ENCODE measurements at places on chromosomes 16 and 17.

- DNase-seq, result no peak
These were observed 110.4 kb downstream of the PITPNC1 start for GRCh38 chr17:67487506-67487905.

DNA sequence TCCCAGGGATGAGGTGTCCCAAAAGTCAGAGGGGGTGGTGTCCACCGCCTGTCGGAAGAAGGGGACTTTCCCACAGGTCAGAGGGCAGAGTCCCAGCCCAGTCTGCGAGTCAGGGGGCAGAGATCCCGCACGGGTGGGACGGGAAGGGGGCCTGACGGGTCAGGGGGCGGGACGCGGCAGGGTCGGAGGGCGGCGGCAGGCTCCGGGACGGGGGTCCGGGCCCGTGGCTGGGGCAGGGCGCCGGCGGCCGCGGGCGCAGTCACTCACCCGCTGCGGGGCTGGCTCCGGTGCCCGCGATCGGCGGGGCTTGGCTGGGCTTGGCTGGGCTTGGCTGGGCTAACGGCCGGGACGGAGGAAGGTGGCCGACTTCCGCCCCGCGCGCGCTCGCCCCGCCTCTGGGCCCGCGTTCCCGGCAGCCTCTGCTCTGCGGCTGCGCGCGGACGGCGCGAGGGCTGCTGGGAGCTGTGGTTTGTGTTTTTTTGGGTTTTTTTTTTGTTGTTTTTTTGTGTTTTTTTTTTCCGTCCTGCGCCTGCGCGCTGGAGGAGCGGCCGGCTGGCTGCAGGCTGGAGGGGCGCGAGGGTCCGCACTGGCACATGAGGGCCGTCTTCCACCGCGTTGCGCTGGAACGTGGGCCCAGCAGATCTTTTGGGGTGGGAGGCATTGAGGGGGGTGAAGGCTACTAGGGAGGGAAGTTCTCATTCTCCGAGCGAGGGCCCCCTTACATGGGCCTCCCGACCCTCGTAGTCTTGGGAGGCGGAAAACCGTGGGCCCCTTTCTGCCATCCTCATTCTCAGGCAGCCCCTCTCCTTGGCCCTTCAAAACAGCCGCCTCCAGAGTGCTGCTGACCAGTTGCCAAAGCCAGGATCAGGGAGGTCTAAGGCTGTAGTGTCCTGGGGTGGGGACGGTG lies at the start of gene CANT1:
Gene CANT1, minus strand, starts transcription at position 368 of the 907 bp plus-strand sequence. CDS start 12,142 bp downstream, outside the sequence.
- peak; percentile 70 for DNase-seq

DNA sequence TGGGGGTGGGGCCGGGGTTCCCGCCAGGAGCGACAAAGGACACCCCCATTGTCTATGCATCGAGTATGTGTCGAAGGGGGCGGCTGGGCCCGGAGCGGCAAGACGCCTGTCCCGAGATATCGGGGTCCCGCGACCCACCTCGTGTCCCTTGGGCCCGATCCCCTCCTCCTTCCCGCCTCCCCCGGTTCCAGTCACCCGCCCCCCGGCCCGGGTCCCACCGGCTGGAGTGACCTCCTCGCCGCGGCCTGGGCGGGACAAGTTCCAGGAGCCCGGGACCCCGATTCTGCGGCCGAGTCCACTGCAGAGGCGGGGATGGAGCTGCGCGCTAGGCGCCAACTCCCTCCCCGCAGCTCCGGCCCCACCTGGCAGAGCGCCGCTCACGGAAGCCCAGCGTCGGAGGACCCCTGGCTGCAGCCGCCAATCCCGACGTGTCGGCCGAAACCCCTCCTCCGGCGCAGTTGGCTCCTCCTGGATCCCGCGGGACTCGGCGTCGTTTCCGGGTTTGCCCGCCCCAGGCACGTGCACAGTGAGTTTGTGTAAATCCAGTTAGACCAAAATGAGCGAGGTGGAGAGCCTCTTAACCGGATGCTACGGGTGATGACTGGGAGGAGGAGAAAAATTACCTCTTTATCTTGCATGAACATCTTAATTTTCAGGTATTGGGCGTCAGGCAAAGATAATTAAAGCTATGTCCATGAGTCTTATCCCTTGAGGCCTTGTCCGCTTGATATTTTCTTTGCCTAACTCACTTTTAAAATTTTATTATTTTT lies at the start of gene NMRAL1:
Gene NMRAL1, minus strand, starts transcription at position 434 of the 770 bp plus-strand sequence. CDS start 493 bp downstream, outside the sequence.
- peak; percentile 50 for DNase-seq

DNA sequence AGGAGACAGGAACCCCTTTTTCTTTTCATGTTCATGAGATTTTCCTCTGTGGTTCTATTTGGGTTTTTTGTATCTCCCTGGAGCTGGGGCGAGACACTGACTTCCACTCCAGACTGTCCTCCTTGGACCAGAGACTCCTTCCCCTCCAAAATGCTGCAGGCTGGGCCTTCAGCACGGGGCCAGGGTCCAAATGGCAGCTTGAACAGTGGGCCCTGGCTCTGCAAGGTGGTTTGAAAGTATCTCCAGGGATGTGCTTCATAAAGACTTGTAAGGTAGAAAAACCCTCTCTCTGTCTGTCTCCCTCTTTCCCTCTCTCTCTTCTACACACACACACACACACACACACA lies 236.1 kb downstream of the ZNF423 start:
- DNase-seq, result no peak

DNA sequence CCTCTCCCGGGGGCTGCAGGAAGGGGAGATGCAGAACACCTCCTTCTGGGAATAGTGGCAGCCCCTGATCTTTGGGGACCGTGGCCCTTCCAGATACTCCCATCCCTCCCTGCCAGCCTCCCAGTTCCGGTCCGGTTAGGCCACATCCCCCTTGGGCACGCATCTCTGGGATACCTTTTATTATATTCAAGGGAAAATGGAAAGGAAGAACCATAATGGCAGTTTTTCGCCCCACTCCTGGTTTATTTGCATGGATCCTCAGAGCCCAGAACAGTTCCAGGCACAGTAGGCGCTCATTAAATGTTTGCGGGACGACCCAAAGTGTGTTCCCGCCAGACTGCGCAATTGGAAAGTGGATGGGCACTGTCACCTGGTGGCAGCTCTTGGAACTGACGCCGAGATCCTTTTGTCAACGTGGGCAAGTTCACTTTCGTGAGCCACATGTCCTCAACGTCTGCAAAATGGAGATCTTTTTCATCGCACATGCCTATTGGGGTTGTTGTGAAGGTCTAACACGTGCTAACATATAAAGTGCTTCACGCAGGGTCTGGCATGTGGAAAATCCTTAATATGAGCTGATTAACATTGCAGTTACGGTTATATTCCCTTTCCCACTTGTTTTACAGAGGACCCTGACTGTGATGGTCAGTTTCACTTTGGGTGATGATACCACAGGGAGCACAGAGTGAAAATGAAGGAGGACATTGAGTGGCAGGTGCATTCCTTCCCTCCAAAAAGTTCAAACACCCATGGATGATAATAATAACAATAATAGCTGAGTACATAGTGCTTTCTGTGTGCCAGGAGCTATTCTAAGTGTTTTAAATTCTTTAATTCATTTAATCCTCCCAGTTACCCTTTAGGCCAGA lies 1.7 kb upstream of the GPRC5B start:
- peak; percentile 73 for DNase-seq

- no peak for DNase-seq
These were observed 13.9 kb upstream of the OR1F1 start for GRCh38 chr16:3173892-3174617.

- DNase-seq, result no peak
These were observed 14.6 kb downstream of the GNGT2 start for GRCh38 chr17:49195751-49196150.

- no peak for DNase-seq
These were observed 702.6 kb upstream of the CDH8 start for GRCh38 chr16:62738666-62739460.

DNA sequence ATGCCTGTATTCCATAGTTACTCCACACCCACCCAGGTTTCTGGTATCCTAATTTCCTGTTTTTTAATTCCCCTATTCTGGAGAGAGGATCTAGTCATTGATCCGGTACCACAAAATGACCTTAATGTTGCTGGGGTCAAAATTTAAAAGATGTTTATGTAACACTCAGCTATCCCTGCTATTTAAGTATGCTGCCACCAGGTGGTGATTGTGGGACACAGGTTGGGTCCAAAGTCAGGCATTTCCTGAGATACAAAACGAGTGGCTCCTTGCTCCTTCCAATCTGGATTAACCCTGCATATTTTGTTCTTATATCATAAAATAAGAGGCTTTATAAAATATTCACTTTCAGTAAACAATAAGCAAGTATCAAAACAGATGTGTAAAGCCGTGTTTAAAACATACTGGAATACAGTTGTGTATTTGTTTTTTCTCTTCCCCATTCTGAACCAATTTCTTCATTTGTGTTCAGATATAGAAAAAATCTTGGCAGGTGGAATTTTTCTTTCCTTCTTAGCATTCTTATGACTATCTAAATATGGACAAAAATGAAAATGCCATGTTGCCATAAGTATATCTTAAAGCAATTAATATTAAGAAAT lies 16.3 kb downstream of the HS3ST4 start:
- DNase-seq, result no peak

- DNase-seq, result no peak
These were observed 822 bp downstream of the IGF2BP1 start for GRCh38 chr17:48997827-48998586.

- no peak for DNase-seq
These were observed 2.0 kb downstream of the GPT2 start for GRCh38 chr16:46885960-46886763.

DNA sequence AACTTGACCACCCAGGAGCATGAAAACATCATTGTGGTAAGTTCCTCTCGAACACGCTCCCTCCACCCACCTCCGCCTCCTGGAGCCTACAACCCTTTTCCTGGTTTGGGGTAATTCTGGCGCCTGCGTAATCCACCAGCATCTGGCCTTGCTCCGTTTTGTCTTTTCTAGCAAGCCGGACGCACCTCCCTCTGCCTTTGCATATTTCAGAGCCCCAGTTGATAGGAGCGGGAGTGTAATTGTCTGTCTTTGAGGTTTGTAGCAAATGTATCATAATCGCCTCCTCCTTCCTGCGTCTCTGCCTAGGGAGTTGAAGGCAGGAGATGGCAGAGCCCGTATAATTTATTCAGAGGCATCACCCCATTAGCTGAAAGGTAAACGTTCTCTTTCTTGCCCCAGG lies 121.3 kb upstream of the PLCG2 start:
- no peak for DNase-seq

GRCh38 chr17:21271454-21272183 lies 12.9 kb upstream of the MAP2K3 start:
- no peak for DNase-seq

DNA sequence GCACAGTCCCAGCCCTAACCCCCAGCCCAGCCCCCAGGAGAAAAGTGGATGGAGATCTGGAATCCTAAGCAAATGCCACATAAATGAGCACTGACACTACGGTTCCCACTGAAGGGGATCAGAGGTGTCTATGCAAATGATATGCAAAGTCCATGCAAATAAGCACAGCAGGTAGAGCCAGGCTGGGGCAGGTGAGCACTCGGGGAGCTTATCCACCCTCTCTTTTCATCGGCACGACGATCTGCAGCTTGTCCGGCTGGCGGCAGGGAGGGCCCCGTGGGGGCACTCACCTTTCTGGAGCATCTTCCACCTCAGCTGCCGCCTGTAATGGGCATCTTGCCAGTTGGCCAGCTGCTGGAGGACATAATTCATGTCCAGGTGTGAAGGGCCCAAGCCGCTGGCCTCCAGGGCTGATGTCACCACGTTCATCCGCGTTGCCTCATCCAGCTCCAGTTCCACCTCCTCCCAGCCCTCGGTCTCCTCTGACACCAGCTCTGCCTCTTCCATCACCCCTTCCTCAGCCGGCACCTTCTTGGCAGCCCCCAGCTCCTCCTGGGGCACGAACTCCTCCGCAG lies 9.9 kb downstream of the HAP1 start:
- no peak for DNase-seq

- DNase-seq, result no peak
These were observed 82.6 kb downstream of the HIC1 start for GRCh38 chr17:2137342-2138098.

GRCh38 chr17:17414341-17414805 lies 62.4 kb upstream of the MED9 start:
- DNase-seq, result no peak

DNA sequence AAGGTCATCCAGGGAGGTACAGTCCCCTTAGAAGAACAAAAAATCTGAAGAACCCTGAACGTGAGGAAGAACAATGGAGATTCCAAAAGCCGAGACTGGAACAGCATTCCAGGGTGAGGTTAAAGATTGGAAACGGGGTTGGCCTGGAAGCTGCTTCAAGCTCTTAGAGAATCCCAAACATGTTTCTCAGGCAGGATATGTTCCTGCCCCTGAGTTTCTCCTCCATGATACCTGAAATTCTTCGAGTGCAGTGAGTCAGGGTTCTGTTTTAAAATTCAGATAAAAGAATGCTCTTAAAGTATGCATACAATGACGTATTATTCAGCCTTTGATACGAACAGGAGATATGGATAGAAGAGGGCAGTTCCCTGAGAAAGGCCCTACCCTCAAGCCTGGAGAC lies 293.1 kb downstream of the HS3ST3B1 start:
- DNase-seq, result no peak

GRCh38 chr16:69112285-69113129 lies 7.1 kb downstream of the HAS3 start:
- DNase-seq, result peak; percentile 35

- no peak for DNase-seq
These were observed 243.9 kb downstream of the CDH8 start for GRCh38 chr16:61792194-61792909.

DNA sequence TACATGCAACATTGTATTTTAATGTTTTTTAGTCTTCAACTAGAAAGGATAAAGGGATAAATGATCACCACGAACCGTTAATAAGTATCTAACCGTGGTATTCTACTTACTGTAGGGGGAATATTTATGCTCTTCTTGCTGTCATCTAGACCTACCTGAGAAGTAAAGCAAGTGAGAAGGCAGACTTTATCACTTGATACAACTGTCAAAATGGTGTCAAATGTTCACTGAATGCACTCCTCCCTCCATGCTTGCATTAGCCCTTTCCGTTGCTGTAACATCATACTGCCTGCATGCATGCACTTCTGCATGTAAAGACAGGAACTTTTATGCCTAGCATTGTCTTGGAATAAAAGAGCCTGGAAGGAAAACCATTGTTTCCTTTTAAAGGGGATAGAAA lies 298.6 kb upstream of the PMFBP1 start:
- DNase-seq, result no peak

- no peak for DNase-seq
These were observed 1.4 kb downstream of the TEN1 start for GRCh38 chr17:75980188-75981018.

GRCh38 chr16:11871193-11871592 lies 19.9 kb upstream of the RSL1D1 start:
- no peak for DNase-seq

DNA sequence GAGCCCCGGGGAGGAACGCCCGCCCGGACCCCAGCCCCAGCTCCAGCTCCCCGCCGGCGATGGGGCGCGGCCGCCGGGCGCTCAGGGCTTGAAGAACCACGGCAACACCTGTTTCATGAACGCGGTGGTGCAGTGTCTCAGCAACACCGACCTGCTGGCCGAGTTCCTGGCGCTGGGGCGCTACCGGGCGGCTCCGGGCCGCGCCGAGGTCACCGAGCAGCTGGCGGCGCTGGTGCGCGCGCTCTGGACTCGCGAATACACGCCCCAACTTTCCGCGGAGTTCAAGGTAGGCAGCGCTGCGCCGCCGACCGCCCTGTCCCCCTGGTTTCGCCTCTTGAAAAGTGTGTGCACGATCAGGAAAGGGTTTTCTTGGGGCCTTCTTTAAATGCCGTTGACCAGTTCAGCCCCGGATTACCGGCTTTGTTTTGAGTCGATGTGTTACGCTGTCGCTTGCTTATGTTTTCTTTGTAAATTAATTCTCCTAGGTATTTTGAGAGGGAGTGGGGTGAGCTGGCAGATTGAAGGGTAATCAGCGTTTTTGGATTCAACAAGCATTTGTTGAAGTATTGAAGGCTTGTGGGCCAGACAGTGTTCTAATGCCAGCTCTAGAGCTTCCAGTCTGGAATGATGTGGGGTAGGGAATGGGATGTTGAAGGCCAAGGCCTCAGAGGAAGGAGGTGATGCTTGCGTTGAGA lies 681 bp downstream of the USP43 start:
- DNase-seq, result no peak
